ENCODE measurements at places on chromosomes 2 and 18.

- DNase-seq = no peak
Observed at GRCh38 chr2:118243031-118243430, 154.8 kb downstream of the INSIG2 start.

- DNase-seq = no peak
Observed at GRCh38 chr2:214631406-214631805, 178.1 kb downstream of the BARD1 start.

GRCh38 chr18:3075491-3075890 lies 62.5 kb upstream of the LPIN2 start:
- DNase-seq = no peak

DNA sequence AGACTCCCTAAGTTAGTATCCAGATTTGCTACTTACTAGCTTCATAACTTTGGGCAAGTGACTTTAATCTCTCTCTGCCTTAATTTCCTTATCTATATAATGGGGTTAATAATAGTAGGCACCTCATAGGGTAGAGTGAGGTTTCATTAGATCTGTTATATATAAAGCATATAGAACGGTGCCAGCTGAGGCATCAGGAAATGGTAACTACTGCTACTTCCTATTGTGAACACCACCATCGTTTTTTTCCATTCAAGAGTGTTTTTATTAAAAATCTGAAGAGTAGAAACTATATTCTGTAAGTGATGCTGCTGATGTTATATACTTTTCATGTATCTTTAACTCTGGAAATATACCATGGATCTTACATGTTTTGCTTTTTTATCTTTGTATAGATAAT lies 44.3 kb downstream of the MALT1 start:
- no peak for DNase-seq

DNA sequence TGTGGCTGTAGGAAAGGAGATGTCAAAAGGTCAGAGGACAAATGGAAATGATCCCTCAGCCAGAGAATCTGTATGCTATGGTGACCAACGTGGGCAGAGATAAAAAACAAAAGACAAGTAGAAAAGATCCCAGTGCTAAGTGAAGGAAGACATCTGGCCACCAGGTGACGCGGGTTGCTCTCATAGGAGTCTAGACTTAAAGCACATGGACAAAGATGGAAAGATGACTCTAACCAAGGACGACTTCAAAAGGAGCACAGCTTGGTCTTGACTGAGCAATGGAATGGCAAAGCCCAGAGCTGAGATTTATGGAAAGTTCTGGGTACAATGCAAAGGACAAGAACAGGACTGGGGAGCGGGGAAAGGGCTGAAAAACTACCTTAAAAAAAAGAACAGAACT lies 96.8 kb downstream of the CLIP4 start:
- no peak for DNase-seq

Data from stimulated activated CD4-positive, alpha-beta T cell treated with anti-CD3 and anti-CD28 coated beads, Interleukin-1b, Interleukin-23, amount 100 ng/mL, for 4 hours (primary cell).